ENCODE measurements at places on chromosomes 4 and X. TPM values are rescaled to one million over a fixed set of nuclear protein-coding genes. Genes with fewer than 3 reads are reported as not detected.

ITIH6 gene
- not detected for total RNA-seq

MAGEA8 gene
- total RNA-seq, result not detected

PNMA6F gene
- total RNA-seq, result not detected

CENPE gene
- total RNA-seq, result 1.1 TPM

SPANXC gene
- not detected for total RNA-seq

- no peak for DNase-seq
These were observed 82.6 kb upstream of the TMEM164 start for GRCh38 chrX:109920325-109920724.

DNA sequence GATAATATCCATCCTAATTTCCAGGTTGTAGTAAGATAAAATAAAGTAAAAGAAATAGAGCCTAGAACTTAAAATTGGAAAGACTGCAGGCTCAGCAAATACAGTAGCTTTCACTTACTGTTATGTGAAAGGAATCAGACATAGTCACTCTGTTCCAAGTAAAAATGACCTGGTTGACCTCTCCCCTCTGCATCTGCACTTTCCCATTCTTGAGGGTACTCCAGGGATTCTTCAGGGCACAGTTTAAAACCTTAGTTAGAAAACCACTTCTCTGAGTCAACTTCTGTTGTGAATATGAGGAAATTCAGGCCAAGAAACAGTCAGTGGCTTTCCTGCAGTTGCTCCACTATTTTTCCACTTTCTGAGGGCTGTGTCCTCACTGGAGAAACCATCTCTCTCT, 42.9 kb downstream of the FRAS1 start:
- no peak for DNase-seq

DNA sequence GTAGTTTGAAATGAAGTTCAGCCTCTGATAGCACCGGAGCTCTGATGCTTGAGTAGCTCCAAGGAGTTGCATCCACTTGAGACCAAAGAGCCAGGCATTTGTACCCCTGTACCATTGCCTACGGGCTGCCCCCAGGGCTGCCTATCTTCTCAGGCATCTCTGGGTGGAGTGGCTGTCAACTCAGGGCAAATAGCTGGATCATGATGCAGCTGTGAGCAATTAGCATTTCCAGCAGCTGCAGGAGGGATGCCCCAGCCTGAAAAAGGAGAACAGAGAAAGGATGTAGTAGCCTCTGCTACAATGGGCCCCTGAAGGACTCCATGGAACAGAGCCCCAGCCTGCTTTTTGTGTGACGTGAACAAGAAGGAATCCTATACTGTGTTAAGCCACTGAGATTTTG, 492.6 kb downstream of the BCOR start:
- DNase-seq, result no peak

- no peak for DNase-seq
These were observed at the start of gene TMEM35A for GRCh38 chrX:101078716-101079598. Gene TMEM35A, plus strand, starts transcription at chrX:101078879. Its CDS starts 124 bp downstream, at chrX:101079003.

DNA sequence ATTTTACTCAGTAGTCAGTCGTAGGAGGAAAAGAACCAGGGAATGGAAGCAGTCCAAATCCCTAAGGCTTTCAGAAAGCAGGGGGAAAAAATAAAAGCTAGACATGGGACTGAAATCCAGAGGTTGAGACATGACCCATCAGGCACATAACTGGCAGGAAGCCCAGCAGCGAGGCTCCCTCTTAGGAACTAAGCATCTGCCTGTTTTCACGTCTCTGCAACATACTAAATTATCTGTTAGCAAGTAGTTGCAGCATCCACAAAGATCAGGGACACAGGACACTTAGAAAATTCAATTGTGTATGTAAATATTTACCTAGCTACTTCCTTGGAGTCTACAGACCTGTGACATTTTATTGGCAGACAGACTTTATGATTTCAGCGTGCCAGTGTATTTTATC, 118.0 kb upstream of the EDNRA start:
- peak; percentile 83 for DNase-seq

DNA sequence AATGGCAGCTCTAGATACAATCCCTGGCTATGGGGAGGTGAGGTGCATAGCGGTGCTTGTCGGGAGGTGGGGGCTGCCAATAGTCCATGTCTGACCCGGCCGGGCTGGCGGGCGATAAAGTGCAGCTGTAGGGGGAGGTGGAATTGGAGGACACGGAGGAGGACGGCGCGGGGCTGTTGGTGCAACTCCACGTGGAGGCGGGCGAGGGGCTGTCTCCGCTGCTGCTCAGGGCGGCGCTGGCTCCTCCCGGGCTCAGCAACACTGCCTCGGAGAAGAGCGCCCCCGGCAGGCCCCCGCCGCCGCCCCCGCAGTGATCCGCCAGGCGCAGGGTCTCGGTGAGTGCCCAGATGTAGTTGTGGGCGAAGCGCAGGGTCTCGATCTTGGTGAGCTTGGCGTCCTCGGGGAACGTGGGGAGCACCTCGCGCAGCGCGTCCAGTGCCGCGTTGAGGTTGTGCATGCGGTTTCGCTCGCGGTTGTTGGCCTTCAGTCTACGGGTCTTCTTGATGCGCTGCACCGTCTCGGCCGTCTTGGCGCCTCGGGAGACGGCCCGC, 1.3 kb downstream of the NEUROG2 start:
- no peak for DNase-seq

DNA sequence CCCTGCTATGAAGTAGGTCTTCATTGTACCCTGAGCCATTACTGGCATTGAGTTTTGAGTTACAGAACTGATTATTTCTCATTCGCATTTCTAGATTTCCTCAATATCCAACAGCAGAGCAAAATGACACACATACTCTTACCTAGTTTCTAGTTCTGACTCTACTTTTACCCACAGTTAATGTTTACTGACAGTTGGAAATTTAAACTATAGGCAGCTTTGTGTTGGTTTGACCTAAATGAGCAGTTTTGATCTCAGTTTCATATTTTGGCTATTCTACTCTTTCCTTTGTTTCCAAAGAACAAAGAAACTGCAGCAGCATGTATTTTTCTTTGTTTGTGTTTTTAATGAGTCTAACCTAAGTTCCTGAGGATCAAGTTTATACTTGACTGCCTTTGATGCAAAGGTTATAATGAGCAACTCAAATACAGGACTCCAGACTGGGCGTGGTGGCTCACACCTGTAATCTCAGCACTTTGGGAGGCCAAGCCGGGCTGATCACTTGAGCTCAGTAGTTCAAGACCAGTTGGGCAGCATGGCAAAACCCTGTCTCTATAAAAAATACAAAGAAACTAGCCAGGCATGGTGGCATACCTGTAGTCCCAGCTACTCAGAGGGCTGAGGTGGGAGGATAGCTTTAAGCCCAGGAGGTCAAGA, 30.4 kb downstream of the TXK start:
- DNase-seq, result no peak

Data from heart left ventricle (tissue), 16 donors.